ENCODE measurements at places on chromosomes 2 and 18.

DNA sequence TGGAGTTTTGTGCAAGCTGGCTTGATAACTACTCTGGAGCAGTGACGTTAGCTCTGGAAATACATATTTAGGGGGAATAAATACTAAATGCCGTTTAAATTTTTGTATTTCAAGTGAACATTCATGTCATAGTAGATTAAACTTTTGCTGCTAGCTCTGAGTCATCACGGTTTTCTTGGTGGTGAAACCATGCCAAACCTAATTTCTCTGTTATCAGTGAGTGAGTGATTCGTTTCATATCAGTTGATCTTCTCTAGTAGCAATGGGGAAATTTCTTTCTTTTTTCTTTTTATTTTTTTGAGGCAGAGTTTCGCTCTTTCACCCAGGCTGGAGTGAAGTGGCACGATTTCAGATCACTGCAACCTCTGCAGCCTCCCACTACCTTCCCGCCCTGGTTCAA, 211.1 kb downstream of the PTPRM start:
- DNase-seq = no peak

DNA sequence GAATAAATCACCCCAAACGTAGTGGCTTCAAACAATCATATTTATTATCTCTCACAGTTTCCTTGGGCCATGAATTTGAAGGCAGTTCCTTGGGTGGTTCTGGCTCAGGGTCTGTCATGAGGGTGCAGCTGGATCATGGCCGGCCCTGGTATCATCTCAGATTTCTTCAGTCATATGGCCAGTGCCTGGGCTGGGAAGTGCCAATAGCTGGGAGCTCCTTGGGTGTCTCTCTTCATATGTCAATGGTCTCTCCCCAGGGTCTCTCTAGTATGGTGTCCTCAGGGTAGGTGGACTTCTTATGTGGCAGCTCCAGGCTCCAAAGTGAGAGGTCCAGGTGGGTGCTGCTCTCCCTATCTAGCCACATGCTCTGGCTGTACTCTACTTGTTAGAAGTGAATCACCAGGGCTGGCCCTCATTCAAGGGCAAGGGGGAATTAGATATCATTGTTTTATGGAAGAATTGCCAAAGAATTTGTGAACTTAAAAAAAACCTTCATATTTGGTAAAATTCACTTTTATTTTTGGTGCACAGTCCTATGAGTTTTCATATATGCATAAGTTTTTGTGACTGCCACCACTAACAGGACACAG, 15.4 kb downstream of the FHOD3 start:
- no peak for DNase-seq

- DNase-seq = no peak
Observed at GRCh38 chr18:49050452-49050851, 99.7 kb upstream of the SMAD7 start.

- DNase-seq = no peak
Observed at GRCh38 chr2:60818272-60818671, 62.2 kb downstream of the PAPOLG start.

Measured in NCI-H1417 treated with DMSO at 0.1 percent for 48 hours (cell line).